Mammary epithelial cell (primary cell): ENCODE measurements at places on chromosomes 7 and 10. TPM values are rescaled to one million over a fixed set of nuclear protein-coding genes. Genes with fewer than 3 reads are reported as not detected.

HABP2 gene
- not detected for polyA plus RNA-seq

TFEC gene
- polyA plus RNA-seq: not detected

TEX36 gene
- polyA plus RNA-seq: not detected

NUTM2E gene
- polyA plus RNA-seq: not detected

CPED1 gene
- polyA plus RNA-seq: 1.1 TPM

OR2A1 gene
- polyA plus RNA-seq: not detected

LRRN3 gene
- 0.02 TPM for polyA plus RNA-seq

LRRC4 gene
- 0.16 TPM for polyA plus RNA-seq

TWIST1 gene
- 1.6 TPM for polyA plus RNA-seq

SFTPD gene
- polyA plus RNA-seq: not detected
